Fibroblast of villous mesenchyme (primary cell): ENCODE measurements at places on chromosomes 7 and 10.

DNA sequence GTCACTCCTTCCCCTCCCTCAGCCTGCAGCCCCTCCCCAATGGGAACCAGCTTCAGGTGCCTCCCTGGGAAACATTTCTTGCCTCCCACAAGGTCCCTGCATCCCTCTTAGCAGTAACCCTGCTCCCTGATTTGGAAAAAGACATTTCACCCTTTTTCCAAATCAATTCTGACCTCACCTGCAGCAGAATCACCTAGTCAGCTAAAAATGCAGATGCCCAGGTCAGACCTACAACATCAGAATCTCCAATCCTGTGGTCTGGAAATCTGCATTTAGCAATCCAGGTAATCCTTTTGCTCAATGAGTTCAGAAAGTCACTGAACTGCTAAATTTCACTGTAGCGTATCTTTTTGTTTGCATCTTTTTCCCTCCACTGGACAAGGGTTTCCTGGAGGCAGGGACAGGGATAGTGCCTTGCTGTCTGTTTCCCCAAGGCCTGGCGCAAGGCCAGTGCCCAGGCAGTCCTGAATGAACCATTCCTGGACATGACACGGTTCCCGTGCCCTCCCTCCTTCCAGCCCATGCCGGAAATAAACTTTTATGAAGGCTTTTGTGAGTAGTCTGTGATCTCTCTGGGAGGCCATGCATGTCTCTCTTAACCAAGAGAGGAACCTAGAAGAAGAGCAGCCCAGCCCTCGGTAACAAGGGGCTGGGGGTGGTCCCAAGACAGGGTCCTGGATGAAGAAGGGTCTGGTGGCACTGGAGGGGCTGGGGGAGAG is 44.0 kb downstream of the COL13A1 start:
- peak; percentile 61 for DNase-seq

DNA sequence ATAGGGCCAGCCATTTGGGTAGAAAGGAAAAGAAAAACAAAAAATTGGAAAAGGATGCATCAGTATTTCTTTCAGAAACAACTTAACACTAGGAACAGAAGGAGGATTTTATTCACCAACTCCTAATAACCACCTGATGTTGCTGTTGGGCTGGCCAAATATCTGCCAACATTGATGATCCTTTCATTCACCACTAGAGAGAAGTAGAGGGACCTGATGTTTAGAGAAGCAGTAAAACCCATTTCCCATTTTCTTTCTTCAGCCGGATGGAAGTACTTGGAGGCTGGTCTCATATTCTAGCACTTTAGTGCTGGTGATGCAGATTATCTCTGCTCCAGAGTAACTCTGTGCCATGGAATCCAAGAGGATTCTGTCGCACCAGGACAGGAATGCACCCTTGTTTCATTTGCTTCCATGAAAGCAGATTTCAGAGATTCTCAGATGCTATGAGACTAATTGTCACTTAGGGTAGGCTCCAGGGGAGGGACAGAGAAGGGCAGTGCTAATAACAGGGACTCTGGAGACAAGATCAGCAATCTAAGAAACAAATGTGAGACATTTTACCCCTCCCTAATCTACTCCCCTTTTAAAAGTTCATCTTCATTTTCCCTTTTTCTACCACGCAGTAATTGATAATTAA is 3.1 kb downstream of the KLLN start:
- peak; percentile 65 for DNase-seq

DNA sequence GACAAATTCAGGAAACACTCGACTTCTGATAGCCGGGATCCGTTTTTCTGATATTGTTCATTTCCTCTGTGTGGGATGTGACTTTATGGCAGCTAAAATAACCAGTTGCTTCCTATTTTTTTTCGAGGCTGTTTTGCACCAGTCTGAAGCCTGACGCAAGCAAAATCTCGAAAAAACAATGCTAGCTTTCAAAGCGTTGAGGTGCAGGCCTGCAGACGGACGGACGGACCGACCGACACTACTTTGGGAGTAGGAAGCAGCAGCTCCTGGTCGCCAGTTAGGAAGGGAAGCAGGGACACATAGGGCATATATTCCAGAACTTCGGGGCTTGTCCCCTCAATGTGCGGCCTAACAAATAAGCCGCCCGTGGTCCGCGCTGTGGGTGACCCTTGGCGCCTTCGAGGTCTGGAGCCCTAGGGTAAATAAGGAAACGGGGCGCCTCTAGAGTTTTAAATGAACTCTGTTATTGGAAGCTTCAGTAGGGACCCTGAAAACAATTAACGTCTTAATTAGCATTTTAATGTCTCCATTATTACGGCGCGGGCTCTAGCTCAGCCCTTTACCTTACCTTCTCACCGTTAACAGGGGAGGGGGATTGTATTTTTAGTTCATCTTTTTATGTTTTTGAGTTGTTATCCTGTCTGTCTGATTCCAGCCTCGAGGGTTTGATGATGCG is 1.3 kb downstream of the HHEX start:
- DNase-seq: no peak

DNA sequence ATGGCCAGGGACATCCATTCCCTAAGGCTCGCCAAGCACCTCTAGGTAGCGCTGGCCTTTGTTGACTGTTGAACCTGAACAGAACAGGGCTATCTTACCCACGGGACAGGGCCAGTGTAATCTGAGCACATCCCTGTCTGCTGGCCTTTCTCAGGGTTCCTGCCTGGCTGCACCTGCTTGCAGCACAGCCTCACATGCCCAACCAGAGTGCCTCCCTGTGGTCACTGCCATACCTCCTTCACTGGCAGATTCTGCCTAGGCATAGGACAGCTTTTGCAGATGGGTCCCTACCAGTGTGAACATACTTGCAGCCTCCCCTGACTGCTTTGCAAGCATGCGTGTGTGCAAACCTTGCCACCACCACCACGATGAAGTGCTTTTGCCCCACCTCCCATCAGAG is 15.8 kb upstream of the LIPN start:
- no peak for DNase-seq

DNA sequence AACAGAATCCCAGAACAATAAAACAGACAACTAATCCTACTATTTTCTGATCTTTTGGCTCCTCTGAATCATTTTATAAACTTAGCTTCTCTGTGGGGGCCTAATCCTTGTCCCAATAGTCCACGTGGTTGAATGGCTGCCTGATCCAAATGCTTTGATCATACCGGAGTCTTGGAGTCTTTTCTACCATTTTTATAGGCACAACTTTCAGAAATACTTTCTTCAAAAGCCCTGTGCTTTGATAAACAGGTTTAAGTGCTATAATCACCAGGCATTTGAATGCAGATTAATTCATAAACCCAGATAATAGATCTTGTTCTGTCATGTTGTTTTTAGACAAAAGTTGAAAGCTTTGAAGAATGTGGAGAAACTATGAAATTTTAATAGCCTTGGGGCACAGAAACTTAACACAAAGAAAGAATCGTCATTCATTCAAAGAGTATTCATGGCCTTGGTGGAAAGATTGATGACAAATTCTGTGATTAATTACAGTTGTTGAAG is 163.7 kb downstream of the AHR start:
- DNase-seq: peak; percentile 4

DNA sequence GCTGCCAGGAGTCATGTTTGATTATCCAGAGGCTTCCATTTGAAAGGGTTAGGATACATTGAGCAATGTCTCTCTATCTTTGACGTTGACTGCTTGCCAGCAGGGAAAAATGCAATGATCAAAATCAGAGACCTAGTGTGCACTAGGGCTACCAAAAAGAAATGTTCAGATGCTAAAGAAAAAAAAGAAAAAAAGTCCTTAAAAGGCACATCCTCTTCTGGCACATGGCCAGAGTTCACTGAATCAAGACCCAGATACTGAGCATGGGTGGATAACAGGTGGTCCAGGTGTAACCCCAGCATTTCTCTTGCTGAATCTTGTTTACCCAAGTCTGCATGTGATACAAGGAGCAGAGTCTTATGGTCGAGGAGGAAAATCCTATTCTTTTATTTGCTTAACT is 899.3 kb downstream of the SORCS3 start:
- no peak for DNase-seq

- no peak for DNase-seq
Observed at GRCh38 chr7:150852371-150852905, at the start of gene AOC1. AOC1 (plus strand) TSS chr7:150852517; CDS start chr7:150856471, 3,954 bp downstream.

GRCh38 chr7:27516421-27516820 is 146.3 kb downstream of the HIBADH start:
- no peak for DNase-seq

DNA sequence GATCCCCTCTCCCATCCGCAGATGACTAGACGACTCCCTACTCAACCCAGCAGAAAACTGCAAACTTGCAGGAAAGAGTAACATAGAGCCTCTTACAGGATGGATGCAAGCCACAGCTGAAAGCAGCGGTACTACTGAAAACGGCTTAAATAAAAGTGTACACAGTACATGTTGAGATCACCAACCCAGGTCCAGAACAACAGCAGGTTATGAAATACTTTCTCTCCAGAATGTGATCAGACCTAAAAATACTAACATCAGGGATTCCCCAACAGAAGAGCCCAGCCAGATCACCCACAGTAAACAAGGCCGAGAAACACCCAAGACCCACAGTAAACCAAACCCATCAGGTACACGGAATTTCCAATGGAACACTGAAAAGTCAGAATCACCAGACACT is 13.2 kb downstream of the ATE1 start:
- no peak for DNase-seq

GRCh38 chr10:112624546-112625048 is 177.6 kb downstream of the VTI1A start:
- no peak for DNase-seq

DNA sequence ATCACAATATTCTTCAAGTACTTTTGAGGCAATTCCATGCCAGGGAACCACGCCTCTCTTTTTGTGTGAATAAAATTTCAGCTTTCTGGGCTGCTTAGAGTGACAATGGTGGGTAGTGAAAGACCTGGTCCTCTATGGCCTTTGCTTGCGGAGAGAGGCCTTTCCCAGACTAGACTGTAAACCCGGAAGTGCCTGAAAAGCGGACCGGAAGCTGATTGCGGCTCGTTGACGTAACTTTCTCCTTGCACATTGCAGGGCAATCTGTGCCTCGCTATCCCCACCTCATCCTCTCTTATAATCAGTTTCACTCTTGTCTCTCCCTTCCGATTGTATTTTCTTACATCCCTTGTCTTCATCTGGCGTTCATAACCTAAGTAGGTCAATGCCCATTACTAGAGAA is 310.4 kb downstream of the CAMK1D start:
- no peak for DNase-seq

GRCh38 chr10:128932071-128932820 is 534.8 kb upstream of the MGMT start:
- DNase-seq: no peak

DNA sequence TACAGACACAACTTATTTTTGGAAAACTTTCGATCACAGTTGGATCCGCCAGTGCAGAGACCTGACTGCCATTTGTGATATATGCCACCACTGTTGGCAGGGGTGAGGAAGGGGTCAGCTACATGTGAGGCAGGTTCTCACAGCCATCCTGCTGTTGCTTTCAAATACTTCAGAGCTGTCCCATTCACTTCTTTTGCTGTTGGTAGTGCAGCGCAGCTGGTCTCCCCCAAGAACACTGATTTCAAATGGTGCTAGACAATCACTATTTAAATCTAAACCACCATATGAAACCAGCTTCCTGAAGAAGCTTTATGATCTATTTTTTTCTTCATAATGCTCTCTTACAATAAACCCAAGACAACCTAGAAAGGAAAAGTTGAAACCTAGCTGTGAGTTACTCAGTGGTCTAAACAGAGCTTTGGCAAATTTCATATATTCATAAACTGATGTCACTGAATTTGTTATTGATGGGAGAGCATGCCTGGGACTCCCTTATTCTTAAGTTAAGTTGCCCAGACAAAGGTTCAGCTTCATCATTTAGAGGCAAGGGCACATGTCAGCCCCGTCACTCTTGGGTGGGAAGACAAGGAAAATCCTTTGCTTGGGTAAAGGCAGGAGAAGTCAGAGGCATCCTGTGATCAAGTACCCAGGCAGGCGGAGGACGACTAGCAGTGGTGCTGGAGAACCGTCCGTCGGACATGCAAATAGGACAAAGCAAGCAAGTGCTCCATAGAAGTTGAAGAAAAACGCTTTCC is 143.4 kb upstream of the KLF14 start:
- no peak for DNase-seq

- no peak for DNase-seq
Observed at GRCh38 chr10:79358811-79359210, 11.5 kb downstream of the PPIF start.

DNA sequence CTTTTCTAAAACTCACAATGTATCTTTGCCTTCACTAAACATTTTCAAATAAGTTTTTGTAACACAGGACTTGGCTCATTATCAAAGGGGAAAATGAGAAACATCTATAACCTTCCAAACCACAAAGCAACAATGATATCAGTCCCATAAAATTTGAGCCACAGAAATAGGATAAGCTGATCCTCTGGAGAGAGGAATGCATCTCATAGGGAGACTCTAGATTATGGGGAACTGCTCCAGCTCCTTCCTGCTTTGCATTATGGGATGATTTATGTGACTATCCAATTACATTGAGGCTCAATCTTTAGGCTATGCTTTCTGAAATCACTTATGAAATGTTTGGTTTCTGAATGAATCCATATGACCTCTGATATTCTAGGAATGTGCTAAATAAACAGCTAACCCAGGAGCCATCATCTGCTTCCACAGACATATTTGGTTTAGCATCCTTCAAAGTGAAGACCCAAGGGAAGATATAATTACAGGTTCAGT is 70.4 kb downstream of the CUBN start:
- peak; percentile 96 for DNase-seq

GRCh38 chr10:130105724-130106123 is 4.9 kb downstream of the C10orf143 start:
- DNase-seq: no peak

DNA sequence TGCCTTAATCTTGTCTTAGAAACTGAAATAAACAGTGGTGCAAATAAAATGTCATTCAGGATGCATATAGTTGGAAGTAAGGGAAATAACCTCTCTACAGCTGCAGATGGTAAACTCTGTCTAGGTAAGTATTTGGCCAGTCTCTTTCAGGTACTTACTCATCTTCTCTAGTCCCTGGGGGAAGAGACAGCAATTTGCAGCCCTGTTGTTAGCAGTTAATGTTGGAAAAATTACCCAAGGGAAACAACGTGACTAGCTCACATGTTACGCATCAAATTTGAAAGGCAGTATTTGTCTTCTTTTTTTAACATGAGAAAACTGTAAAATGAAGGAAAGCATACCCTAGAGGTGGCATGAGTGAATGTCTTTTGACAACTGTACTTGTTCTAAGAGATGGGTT is 3.2 kb upstream of the HUS1 start:
- DNase-seq: no peak

GRCh38 chr7:100929808-100930174 is 19.5 kb upstream of the MUC3A start:
- no peak for DNase-seq

- DNase-seq: no peak
Observed at GRCh38 chr7:68509603-68510002, 1088.7 kb upstream of the AUTS2 start.

DNA sequence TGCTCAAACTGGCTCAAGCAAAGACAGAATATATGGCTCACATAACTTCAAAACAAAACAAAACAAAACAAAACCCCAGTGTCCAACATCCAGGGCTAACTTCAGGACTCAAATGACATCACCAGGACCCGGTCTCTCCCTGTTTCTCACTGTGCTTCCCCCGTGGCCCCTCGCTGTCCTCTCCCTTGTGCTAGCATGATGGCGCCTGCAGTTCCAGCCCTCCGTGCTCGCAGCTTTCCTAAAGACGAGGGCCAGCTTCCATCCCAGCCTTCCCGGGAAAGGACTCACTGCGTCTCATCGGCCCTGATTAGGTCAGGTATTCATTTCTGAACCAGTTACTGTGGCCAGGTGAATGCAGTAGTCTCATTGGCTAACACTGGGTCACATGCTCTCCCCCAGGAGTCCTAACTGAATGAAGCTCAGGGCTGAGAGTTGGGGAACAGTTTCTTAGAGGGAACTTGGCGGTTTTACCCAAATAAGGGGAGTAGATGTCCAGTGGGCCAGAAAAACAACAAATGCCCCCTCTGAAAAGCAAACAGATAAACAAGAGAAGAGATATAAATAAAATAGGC is 33.0 kb upstream of the CTBP2 start:
- DNase-seq: no peak
